RWPE2 (cell line): ENCODE measurements at places on chromosomes 1 and 21.

DNA sequence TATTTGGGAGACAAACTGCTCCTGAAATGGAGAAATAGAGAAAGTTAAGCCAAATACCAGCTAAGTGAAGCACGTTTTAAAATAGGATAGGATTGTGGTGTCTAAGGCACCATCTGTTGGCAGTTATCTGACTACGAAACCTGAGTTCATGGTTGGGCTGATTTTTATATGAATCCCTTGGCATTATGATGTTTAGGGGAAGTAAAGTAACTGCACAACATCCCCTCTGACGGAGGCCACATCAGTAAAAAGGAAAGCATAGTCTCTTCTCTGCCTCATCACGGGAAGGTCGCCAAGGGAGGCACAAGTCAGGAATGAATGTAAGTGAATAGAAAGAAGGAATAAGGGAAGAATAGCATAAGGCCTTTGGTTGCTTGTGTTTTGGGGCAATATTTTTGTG lies 128.0 kb downstream of the PRRX1 start:
- no peak for DNase-seq
- H3K4me1 ChIP-seq: no peaks in the 10 kb centered on the region
- no peaks in the 10 kb centered on the region for H3K27me3 ChIP-seq
- no peak overlapping the region for H3K4me3 ChIP-seq

DNA sequence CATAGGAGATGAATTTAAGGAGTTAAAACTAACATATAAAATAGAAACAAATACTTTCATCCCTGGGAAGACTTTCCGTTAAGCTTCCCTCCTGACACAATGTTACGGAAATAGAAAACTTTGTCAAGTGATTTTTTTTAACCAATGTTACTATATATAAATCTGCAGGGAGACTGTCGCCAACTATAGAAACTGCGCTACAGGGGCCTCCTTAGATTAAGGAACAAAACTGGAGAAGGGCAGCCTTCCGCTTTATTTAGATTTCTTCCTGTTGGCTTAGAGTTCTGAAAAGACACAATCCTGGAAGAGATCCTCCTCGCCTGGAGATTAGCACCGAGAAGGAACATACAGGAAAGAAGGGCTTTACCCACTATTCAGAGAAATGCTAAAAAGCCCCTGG lies 1.5 kb downstream of the MGST3 start:
- peak overlapping the region; percentile 42 for H3K4me3 ChIP-seq
- peaks cover 12% of the 10 kb centered on the region for H3K4me1 ChIP-seq
- peak overlapping the region; percentile 78 for H3K27ac ChIP-seq
- H3K36me3 ChIP-seq: peaks cover 19% of the 10 kb centered on the region
- H3K27me3 ChIP-seq: no peaks in the 10 kb centered on the region
- no peak for DNase-seq

DNA sequence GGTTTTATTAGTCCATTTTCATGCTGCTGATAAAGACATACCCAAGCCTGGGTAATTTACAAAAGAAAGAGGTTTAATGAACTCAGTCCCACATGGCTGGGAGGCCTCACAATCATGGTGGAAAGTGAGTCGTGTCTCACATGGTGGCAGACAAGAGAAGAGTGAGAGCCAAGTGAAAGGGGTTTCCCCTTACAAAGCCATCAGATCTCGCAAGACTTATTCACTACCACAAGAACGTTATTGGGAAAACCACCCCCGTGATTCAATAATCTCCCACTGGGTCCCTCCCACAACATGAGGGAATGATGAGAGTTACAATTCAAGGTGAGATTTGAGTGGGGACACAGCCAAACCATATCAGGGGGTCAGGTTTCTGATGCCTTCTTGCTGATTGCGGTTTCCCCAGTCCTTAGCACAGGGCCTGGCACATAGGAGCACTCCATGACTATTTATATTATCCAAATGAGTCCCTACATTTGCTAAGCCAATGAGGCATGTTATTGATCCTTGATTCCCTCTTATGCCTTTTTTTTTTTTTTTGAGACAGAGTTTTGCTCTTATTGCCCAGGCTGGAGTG lies 35.3 kb upstream of the PAXBP1 start:
- H3K27ac ChIP-seq: no peak overlapping the region
- no peaks in the 10 kb centered on the region for H3K4me1 ChIP-seq
- H3K4me3 ChIP-seq: no peak overlapping the region
- no peaks in the 10 kb centered on the region for H3K36me3 ChIP-seq

- DNase-seq: no peak
- H3K4me3 ChIP-seq: no peak overlapping the region
- H3K27ac ChIP-seq: no peak overlapping the region
These were observed 48.0 kb downstream of the EDN2 start for GRCh38 chr1:41436281-41437010.

GRCh38 chr21:33980276-33980916 lies 64.8 kb upstream of the ATP5PO start:
- H3K27me3 ChIP-seq: no peaks in the 10 kb centered on the region
- DNase-seq: no peak
- no peaks in the 10 kb centered on the region for H3K36me3 ChIP-seq
- H3K4me1 ChIP-seq: peaks cover 19% of the 10 kb centered on the region
- H3K4me3 ChIP-seq: no peak overlapping the region
- H3K27ac ChIP-seq: no peak overlapping the region

- H3K27ac ChIP-seq: no peak overlapping the region
- H3K27me3 ChIP-seq: peaks cover 3% of the 10 kb centered on the region
- H3K4me3 ChIP-seq: no peak overlapping the region
- H3K4me1 ChIP-seq: no peaks in the 10 kb centered on the region
These were observed 207.6 kb downstream of the S1PR1 start for GRCh38 chr1:101444381-101444780.

- H3K27ac ChIP-seq: no peak overlapping the region
- H3K4me3 ChIP-seq: no peak overlapping the region
- DNase-seq: no peak
- no peaks in the 10 kb centered on the region for H3K36me3 ChIP-seq
- H3K27me3 ChIP-seq: no peaks in the 10 kb centered on the region
These were observed 22.9 kb downstream of the SYT11 start for GRCh38 chr1:155882235-155882634.

DNA sequence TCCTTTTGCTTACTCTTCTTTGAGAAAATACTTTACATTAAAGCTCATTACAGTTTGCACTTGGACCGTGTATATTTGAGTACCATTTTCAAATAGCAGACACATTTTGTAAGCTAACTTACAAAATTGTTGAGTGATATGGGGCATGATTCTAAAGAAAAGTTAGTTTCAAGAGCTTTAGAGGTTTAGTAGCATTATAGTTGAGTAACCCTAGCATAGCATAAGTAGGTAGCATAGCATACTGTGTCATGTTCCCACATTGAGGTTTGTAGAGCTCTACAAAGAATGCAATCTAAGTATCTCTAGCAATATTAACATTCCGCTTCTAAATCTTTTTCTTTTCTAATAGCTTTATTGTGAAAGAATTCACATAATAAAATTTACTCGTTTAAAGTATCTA lies 92.0 kb downstream of the ITSN1 start:
- peaks cover 4% of the 10 kb centered on the region for H3K4me1 ChIP-seq
- H3K36me3 ChIP-seq: peaks cover 24% of the 10 kb centered on the region
- no peaks in the 10 kb centered on the region for H3K27me3 ChIP-seq
- no peak overlapping the region for H3K27ac ChIP-seq
- no peak overlapping the region for H3K4me3 ChIP-seq
- no peak for DNase-seq

DNA sequence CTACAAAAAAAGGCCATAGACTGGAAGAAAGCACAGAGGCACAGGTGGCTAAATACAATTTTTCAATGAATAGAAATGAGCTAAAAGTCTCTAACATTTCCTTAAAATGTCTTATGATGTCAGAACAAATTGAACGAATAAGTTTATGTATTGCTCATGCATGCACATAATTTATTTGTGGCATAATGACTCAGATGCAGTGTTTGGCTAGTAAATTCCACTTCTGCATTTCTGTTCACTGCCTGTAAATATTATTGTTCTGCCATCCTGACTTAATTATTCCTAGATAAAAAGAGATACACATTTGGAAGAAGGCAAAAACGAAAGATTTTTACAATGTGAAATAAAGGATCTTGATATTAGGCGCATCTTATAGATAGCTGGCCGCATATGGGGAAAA lies 26.6 kb upstream of the EXO1 start:
- H3K27me3 ChIP-seq: no peaks in the 10 kb centered on the region
- no peaks in the 10 kb centered on the region for H3K36me3 ChIP-seq
- no peak for DNase-seq
- no peak overlapping the region for H3K4me3 ChIP-seq
- H3K27ac ChIP-seq: no peak overlapping the region
- H3K4me1 ChIP-seq: no peaks in the 10 kb centered on the region

DNA sequence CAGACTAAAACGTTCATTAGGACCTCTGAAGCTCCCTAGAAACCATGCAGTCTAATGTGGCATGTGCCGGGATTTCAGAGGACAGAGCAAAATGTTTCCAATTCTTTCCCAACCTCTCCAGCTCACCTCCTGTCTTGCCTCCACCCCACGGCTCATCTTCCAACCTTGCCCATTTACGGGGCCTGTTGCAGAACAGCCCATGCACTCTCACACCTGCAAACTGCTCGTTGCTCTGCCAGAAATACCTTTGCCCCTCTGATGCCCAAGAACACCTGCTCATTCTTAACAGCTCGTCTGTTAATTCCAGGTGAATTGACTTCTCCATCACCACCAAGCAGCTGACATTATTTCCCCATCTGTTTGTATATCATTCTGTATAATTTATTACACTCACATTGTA lies 53.9 kb upstream of the LBR start:
- no peaks in the 10 kb centered on the region for H3K4me1 ChIP-seq
- H3K4me3 ChIP-seq: no peak overlapping the region
- no peaks in the 10 kb centered on the region for H3K36me3 ChIP-seq

DNA sequence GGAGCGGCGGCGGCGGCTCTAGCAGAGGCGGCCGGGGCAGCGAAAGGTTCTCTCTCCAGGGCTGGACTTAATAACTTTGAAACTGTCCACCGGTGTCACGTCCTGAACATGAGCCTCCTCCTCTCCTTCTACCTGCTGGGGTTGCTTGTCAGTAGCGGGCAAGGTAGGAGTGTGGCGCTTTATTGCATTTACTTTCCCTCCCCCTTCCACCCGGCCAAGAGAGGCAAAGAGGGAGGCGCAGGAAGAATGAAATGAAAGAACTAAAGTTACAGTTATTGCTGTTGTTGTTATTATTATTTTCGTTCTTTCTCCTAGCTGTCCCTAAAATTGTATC lies 214 bp downstream of the NCAM2 start:
- H3K4me1 ChIP-seq: no peaks in the 10 kb centered on the region
- no peak overlapping the region for H3K27ac ChIP-seq
- no peaks in the 10 kb centered on the region for H3K36me3 ChIP-seq
- peaks cover 77% of the 10 kb centered on the region for H3K27me3 ChIP-seq

DNA sequence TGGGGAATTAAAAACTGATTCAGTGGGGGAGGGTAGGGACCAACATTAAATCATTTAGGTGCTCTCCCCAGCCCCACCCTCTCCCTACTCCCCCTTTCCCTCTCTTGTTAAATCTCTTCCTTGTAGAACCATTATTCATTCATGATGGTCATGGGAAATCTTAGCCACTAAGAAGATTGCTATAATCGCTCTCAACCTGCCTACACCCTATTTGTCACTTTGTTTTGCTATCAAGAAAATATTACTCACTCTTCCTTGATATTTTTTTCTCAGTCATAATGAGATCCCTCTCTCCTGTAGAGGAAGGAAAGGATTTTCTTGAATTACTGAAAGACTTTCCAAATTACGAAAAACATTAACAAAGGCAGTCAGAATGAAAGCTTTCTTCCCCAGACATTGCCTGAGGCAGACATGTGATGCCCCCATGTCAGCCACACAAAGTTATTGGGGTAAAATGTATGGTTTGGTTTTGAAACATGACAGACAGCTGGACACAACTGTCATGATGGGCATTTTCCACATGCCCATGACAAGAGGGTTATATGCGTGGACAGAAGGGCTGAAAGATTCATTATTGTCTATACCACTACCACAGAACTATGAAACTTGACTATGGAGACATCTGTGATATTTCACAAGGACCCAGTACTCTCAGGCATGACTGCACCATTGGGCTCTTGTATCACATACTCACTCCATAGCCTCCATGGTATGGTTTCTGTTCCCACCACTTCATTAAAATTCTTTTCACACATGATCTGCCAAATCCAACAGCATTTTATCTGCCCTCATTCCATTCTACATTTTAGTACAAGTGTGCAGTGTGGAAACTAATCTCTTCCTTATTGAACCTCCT lies 420.1 kb downstream of the DISC1 start:
- DNase-seq: no peak
- no peak overlapping the region for H3K4me3 ChIP-seq
- H3K4me1 ChIP-seq: no peaks in the 10 kb centered on the region
- H3K27ac ChIP-seq: no peak overlapping the region
- H3K27me3 ChIP-seq: no peaks in the 10 kb centered on the region

DNA sequence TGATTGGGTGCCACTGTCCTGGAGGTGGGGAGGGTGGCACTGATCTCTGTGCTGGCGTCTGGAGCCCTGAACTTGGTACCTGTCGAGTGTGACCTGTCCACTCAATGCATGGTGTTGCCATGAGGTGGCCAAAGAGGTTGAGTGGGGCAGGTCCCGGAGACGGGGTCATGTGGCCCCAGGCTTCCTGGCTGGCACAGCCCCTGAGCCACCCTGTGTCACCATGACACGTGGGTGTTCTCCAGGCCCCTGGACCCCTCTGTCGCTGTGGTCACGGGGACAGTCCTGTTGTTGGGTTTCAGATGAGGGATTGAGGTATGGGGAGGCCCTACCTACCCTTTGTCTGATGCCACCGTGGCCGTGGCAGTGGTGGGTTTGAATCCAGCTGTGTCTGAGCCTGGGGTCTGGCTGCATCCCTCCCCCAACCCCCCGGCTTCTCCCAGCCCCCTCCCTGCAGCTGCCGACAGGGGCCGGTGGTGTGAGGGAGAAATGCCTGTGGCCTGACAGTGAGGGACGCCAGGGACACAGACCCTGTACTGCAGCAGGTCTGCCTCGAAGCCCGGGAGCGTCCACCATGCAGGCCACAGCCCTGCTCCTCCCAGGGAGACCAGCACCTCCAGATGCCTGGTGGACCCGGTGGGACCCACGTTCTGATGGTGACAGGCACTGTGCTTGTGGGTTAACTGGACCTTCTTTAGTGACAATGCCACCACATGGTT lies 12.0 kb downstream of the TRPM2 start:
- no peak overlapping the region for H3K4me3 ChIP-seq
- peaks cover 14% of the 10 kb centered on the region for H3K27me3 ChIP-seq
- no peak overlapping the region for H3K27ac ChIP-seq
- DNase-seq: peak; percentile 33
- no peaks in the 10 kb centered on the region for H3K36me3 ChIP-seq

- no peak for DNase-seq
- no peak overlapping the region for H3K27ac ChIP-seq
- H3K4me3 ChIP-seq: no peak overlapping the region
- no peaks in the 10 kb centered on the region for H3K36me3 ChIP-seq
These were observed 21.0 kb upstream of the CBR3 start for GRCh38 chr21:36113647-36114428.

DNA sequence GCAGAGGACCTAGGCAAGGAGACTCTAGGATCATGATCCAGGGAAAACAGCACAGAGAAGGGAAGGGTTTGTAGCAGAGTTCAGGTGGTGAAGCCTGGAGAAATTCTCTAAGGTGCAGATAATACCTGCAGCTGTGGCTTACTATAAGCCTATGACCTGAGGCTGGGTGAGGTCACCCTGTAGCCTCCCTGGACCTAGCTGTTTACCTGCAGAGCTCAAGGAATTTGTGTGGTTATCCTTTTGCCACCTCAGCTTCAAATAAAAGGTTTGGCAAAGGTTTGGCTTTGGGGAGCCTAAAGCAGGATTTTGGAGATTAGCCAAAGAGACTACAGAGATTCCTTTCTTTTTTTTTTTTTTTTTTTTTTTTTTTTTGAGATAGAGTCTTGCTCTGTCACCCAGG lies 79.5 kb upstream of the ZNF648 start:
- DNase-seq: no peak
- no peaks in the 10 kb centered on the region for H3K36me3 ChIP-seq
- H3K4me3 ChIP-seq: no peak overlapping the region
- H3K4me1 ChIP-seq: peaks cover 28% of the 10 kb centered on the region
- no peak overlapping the region for H3K27ac ChIP-seq
- no peaks in the 10 kb centered on the region for H3K27me3 ChIP-seq
